ENCODE measurements at places on chromosomes 4 and X.

GRCh38 chrX:101136235-101136634 lies 38.2 kb downstream of the CENPI start:
- DNase-seq: no peak

DNA sequence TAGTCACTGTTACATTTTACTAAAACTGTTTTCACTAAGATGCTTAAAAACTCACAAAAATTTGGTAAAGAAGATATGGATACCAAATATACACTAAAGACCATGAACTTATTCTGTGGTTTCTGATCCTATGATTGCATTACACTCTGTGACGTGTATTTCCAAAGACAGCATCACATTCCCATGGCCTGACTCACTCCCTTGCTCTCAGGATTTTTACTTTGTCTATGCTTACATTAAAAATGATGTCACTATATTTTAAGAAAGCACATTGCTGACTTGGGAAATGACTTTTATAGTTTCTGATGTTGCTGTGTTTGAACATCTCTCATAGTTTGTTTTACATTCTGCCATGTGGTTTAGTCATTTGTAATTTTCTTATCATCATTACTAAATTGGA lies 327.9 kb upstream of the MAGEB18 start:
- no peak for DNase-seq

- DNase-seq: no peak
These were observed 22.9 kb downstream of the SHISA3 start for GRCh38 chr4:42420140-42420539.

DNA sequence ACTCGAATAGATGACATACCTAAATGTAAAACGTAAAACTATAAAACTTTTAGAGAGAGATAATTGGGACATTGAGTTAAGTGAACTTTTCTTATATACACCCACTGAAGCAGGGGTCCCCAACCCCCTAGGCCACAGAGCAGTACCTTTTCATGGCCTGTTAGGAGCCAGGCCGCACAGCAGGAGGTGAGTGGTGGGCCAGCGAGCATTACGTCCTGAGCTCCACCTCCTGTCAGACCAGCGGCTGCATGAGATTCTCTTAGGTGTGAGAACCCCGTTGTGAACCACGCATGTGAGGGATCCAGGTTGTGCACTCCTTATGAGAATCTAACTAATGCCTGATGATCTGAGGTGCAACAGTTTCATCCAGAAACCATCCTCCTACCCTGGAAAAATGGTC lies 114.8 kb downstream of the HMX1 start:
- DNase-seq: no peak

- DNase-seq: no peak
These were observed 581.1 kb downstream of the SPRY1 start for GRCh38 chr4:123977641-123978081.

DNA sequence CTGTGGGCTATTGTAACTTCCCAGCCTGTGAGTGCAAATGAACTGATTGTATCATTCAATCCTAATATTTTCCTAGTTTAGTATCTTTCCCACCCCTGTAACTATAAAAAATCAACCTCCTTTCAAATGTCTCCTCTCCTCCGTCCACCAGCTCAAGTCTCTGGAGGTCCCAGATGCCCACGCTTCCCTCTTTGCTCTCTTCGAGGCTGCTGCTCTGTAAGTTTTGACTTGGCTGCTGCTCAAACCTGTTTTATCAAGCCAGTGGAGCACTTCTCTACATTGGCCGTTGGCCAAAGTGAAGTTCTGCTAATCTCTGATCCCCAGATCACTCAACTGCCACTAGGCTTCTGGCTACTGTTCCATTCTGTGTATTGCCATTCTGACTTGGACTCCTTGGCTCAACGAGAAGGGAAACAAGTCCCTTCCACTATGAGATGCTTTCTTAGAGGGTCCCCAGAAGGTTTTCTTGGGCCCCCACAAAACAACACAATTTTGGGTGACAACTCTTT lies 60.7 kb upstream of the RAPGEF2 start:
- no peak for DNase-seq

DNA sequence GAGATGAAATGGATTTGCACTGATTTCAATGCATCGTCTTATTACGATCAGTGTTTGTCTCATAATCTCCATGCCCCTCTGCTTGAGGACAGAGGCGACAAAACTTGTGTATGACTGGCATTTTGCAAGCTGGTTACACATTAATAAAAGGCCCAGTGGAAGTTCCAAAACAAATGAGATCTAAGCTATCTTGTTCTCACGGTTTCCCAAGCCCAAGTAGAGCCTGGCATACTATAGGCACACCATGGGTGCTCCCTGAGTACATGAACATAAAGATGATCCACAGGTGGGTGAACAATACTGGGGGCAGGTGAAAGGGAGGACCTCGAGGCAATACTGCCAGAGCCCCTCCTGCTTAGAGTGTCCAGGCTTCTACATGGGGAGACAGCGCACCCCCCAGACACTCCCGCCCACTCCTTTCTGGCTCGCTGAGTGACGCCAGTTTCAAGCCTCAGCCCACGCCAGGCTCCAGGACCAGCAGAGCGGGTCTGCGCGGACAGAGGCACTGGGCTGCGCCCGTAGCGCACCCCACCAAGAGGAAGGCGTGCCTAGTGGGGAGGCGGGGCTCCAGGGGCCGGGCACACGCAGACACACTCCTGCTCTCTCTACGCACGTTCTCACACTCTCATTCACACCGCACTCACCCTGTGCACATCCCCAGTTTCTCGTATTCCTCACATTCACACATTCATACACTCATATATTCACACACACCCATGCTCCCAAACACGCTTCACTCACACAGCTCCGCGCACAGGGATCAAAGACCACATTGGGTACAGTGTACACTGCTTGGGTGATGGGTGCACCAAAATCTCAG lies 8.9 kb upstream of the GSX2 start:
- no peak for DNase-seq

DNA sequence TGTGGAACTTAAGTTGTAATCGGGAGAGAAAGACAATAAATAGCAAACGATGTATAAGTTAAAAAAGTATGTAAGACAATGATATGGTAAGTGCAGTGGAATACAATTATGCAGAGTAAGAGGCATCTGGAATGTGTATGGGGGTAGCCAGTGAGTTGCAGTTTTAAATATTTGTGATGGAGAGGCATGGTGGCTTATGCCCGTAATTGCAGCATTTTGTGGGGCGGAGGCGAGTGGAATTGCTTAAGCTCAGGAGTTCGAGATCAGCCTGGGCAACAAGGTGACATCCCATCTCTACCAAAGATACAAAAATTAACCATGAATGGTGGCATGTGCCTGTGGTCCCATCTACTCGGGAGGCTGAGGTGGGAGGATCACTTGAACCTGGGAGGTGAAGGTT lies 52.5 kb upstream of the WDFY3 start:
- no peak for DNase-seq

GRCh38 chr4:56870946-56871345 lies 36.8 kb upstream of the REST start:
- DNase-seq: no peak

DNA sequence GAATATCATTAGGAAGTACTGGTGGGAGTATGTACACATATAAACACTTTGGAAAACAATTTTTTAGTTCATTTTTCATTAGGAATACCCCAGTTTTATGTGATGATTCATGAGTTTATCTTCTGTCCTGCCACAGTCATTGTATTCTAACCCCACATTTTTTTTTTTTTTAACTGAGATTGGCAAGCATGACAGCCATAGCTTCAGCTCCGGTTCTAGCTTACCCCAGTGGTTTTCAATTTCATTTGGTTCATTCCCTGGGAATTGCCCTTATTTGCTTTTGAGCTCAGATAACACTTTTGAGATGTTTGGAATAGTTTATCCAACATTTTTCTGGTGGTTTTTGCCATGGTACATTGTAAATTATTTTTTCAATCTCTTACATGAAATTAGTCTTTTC lies 21.0 kb upstream of the FMR1 start:
- no peak for DNase-seq

DNA sequence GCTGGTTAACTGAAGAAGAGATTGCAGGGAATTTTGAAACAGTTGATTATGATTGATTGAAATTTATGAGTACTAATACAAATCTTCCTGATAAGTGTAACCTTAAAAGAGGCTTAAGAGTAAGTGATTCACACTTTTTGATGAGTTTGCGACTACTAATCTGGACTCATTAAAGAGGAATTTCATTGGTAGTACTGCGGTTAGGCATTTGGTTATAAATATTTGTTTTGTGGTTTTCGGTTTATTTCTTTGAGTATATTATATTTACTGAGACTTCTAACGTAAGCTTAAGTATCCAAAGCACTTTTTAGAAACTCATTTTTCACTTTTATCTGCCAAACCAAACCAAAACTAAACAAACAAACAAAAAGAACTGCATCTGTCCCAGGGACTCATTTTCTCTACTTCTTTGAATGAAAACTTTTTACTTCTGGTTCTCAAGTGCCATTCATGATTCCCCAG lies 20.7 kb downstream of the SLIT2 start:
- no peak for DNase-seq

DNA sequence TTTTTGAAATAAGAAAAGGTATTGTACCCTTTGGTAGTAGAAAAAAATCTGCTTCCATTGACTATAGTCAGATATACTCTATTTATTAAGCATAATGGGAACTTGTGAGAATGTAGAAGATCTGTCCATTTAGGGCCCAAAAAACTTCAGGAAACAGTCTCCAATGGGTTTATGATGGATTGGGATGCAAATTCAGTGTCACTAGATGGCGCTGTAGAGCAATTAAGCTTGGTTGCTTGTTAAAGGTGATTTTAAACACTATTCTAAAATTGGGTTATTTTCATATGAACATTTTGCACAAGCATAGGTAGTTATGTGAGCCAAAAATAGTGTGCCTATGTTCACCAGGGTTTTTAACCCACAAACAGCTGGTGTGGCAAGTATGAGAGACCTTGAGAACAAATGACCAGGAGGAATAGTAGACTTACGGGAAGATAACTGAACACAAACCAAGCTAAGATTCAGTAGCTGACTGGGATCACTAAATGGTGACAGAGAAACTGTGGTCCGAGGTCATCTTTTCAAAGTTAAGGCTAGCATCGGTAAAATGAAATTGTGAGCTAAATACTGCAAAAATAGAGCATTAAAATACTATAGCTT lies 80.3 kb upstream of the LSM6 start:
- DNase-seq: no peak

DNA sequence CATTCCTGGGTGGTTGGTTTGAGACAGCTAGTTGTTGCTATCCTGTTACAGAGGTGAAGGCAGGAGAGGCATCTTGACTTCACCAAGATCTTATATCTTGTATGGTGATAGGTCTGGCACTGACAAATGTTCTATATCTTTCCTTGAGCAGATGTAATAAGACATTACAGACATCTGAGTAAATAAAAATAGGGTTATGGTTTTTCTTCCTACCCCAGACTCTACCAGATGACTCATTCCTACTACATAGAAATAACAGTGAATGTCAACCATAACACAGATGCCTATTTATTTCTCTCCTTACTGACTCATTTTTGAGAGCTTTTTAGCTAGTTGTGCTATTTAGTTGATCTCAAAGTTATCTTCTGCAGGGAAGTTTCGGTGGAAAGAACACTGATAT lies 21.9 kb downstream of the HNRNPH2 start:
- no peak for DNase-seq

DNA sequence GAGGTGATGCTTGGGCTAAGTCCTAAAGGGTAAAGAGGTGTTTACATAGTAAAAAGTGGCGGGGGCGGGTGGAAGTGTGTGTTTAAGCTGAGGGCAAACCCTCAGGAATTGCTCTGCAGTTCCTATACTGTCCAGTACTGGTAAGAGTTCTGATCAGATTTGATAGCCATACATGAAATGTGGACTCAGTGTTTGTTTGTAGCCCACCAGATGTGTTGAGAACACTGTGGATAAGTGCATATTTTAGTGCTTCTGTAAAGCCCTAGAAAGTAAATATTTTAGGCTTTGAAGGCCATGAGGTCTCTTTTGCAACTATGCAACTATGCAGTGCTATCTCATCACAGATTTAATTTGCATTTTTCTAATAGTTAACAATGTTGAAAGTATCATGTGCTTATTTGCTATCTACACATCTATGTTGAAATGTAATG lies 80.7 kb upstream of the EOLA2 start:
- no peak for DNase-seq

DNA sequence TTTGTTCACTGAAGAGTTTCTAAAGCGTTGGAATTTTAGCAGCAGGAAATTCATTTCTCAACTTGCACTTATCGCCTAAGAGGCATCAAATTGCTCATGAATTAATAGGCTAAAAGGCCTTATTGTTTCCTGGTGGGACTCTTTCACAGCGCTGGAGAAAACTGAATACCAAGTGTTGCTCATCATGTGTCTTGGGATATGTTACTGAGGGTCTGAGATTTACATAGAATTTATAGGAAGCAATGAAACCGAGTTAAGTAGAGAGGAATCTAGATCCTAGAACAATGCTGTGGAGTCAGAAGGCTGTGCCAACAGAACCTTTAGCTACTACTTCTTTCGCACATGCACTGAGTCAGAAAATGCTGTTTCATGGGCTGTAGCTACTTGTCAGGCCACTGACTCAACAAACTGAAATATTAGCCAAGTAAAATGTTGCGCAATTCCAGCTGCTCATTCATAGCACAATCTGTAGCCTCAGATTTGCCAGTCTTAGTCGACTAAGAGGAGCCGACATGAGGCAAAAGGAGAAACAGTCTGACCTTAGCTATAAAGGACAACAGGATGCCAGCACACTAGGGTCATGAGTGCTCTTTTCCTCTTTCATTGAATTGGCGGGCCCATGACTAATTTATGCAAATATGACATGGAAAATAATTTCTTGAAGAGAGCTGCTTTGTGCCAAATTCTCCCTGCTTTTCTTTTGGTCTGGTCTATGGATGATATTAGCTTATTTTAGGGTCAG lies 35.9 kb upstream of the CXCL8 start:
- DNase-seq: no peak

DNA sequence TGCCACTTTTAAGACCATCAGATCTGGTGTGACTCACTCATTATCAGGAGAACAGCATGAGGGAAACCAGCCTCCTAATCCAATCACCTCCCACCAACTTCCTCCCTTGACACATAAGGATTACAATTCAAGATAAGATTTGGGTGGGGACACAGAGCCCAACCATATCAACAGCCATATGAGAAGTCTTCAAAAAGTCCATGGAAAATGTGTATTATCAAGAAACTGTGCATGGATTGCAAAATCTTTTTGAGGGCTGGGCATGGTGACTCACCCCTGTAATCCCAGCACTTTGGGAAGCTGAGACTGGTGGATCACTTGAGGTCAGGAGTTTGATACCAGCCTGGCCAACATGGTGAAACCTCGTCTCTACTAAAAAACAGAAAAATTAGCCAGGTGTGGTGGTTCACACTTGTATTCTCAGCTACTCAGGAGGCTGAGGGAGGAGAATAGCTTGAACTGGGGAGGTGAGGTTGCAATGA lies 17.8 kb upstream of the RPL39 start:
- no peak for DNase-seq
